ENCODE measurements at places on chromosomes 7 and 10.

GRCh38 chr10:114250236-114250635 is 11.2 kb downstream of the VWA2 start:
- no peak for DNase-seq

- no peak for DNase-seq
Measured at GRCh38 chr7:98286701-98287485, 5.4 kb downstream of the BRI3 start.

GRCh38 chr10:12656518-12657142 is 307.3 kb downstream of the CAMK1D start:
- no peak for DNase-seq

GRCh38 chr10:50334273-50334672 is 83.0 kb upstream of the ASAH2 start:
- no peak for DNase-seq

DNA sequence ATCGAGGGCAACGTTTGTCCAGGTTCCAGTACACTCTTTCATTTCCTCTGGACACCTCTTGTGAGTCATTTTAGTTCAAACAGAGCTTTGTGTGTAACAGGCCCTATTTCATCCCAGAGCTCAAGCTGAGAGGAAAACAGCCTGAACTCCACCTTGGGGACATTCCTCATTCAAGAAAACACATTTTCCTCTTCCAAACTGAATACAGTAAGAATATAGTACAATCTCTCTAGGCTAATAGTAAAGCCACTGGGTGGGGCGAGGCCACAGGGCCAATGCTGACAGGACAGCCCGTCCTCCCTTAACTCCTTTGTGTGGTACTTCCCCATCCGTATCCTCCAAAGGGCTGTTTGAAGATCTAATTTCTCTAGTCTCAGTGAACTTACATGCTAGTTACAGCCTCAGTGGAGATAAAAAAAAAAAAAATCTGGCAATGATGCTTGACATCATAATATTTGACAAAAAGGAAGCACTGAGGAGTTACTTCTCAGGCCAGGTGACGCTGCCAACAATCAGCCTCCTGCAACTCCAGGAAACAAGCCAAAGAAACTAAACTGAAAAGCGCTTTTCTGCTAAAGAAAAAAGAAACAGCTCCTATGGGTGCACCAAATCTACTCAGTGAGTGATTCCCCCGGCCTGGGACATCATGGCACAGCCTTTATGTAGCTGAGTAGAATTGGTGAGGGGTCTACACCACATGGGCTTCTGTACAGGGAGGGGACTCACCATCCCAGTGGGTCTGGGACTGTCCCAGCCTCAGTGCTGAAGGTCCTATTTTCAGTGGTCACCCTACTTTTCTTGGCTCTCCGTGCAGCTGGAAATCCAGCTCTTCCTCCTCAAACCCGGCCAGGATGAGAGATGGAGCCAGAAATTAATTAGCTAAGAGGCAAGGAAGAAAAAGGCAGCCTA is 238.2 kb upstream of the NEBL start:
- no peak for DNase-seq

DNA sequence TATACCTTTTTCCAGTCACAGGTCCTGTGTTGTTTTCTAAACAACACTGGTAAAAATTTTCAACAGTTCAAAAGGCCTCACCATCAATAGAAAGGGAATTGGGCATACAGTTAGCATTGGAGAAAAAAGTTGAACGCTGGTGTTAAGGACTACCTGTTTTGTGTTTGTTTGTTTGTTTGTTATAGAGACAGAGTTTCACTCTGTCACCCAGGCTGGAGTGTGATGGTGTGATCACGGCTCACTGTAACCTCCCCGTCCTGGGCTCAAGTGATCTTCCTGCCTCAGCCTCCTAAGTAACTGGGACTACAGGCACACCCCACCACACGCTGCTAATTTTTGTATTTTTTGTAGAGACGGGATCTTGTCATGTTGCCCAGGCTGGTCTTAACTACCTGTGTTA is 306.1 kb downstream of the PRPF18 start:
- DNase-seq: no peak

GRCh38 chr10:70771311-70772194 is 13.6 kb downstream of the TBATA start:
- no peak for DNase-seq

DNA sequence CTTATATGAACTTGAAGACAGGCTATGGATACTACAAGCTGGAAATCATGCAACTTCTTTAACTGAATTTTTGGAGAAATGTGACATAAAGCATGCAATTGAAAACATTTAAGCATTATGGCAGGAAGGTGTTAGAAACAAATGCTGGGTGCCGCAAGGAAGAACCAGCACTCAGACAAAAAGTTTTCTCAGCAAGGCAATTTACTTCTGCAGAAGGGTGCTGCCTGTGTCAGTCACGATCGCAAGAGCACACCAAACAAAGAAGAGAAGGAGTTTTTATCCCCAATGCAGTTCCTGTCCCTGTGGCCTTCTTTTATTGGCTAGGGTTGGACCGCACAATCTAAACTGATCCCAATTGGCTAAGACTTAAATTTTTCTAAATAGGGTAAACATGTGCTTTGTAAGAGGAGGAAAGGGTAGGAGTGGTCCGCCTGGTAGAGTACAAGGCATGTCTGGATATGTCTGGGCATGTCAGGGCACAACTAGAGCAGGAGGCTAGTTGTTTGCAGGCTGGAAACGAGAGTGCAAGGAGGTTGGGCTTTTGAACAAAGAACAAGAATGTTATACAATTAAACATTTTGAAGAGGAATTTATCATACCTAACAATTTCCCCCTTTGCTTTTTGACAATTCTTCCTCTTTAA is 109.6 kb upstream of the FAM3C start:
- no peak for DNase-seq

DNA sequence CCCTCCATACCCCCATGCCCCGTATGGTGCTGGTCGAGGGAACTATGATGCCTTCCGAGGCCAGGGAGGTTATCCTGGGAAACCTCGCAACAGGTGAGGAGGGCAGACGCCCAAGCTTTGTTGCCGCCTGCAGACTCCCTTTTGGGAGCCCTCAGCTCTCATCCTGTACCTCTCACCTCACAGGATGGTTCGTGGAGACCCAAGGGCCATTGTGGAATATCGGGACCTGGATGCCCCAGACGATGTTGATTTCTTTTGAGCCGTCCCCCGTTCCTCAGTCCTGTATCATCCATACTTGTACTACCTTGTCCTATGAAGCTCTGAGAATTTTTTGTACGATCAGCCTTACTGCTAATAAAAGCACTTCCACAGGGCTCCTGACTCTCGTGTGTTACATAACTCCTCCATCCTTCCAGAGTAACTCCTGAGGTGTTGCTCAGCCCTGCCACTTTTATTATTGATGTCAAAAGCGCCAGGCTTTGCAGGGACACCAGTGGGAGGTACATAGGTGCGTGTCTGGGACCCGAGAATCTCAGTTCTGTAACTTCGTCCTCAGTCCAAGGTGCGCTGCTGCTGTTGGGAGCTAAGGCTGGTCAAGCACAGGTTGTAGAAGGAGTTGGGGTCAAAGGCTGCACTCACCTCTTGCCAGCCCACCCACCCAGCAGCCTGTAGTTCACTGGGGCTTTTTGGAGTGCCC is 1.1 kb downstream of the UFSP1 start:
- no peak for DNase-seq

DNA sequence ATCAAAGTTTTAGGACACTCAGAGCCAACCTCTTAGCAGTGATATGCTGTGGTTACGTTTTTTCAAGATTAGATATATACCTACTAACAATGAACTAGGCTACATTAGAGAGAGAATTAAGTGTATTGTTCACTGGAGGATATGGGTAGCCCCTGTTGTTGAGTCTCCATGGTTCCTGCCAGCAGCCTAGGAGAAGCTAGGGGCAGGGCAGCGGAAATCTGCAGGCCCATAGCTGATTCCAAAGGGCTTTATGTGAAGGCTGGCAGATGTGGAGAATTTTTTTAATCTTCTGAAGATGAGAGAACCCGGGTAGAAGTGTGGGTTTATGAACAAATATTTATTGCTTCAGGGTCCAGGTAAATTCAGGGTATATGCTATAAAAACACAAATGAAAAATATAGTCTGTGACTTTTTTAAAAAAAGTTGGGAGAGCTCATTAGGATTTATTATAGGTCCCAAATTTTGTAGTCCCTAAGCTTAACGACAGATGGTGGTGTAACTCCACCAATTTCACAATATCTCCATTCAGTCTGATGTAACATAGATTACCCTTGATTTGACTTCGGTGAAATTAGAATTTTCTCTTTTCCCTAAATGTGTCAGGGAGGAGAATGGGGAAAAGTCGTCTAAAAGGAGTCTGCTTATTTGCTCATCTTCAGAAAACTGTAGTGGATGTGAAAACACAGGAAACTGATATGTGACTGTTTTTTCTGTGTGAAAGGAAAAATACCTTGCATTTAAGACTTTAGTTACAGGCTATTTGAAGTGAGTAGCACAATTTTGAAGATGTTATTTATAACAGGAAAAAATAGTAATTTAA is 163.0 kb upstream of the PPP1R3A start:
- DNase-seq: no peak

DNA sequence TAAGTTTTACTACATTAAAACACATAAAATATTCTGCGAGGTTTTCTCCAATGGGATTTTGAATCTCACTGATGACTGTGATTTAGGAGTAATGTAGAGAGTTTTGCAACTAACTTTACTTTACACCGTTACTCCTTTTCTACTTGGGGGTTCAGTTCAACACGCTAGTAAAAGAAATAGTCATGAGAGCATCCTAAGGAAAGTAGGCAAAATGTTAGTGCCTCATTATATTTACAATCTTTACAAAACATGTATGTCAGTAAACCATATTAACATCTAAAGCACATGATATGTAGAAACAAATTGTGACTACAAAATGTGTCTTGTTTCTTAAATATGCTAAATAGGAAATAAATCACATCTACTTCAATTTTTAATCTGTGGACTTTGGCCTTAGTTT is 6.0 kb downstream of the MEOX2 start:
- DNase-seq: no peak

DNA sequence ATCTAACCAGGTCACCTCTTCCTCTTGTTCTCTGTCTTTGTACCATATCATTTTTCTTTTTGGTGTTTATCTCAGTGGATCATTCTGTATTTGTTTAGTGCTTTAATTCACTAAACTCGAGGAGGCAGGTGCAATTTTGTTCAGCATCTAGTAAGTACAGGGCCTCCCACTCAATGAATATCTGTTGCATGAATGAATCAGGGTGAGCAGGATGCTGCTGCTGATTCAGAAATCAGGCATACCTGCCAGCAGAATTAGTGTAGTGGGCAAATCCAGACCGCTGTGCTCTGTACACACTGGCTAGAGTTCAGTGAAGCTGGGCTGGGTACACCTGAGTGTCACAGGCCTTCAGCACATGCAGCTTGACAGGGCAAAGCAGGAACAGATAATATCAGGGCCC is 511.9 kb downstream of the SUGCT start:
- DNase-seq: no peak

DNA sequence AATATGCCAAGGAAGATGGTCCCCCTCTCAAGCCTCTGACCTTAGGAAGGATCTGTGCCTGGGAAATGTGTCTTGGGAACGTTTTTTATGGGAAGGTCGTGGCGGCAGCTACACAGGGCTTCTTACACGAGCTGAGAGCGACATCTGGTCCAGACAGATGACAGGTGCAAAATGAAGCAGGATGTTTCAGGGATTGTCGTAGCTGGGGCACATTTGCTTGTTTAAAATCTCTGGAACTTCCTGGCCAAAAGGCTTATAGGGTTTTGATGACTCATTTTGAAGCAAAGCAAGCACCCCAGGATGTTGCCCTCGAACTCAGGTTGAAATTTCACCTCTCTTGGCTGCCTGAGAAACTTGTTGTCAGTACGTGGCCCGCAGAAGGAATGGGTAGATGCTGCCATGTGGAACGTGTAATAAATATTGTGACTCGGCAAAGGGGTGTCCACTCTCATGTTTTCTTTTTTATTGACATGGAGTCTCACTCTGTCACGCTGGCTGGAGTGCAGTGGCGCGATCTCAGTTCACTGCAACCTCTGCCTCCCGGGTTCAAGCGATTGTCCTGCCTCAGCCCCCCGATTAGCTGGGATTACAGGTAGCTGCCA is 117.5 kb downstream of the CAMK1D start:
- no peak for DNase-seq

DNA sequence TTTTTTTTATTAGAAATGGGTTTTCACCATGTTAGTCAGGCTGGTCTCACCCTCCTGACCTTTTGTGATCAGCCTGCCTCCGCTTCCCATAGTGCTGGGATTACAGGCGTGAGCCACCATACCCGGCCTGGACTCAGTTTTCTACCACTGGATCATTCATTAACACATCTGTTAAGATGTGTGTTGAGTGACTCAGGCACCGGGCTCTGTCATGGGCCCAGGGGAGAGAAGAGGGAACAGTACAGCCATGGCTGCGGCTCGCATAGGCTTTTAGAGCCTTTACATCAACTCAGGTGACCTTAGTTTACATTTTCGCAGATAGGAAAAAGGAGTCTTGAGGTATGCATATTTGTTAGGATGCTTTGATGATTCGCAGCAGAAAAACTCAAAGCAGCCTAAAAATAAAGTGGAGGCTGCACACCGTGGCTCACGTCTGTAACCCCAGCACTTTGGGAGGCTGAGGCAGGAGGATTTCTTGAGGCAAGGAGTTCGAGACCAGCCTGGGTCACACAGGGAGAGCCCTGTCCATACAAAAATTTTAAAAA is 3.1 kb upstream of the ARPC1B start:
- no peak for DNase-seq

GRCh38 chr7:150877536-150877935 is 25.2 kb downstream of the AOC1 start:
- no peak for DNase-seq

DNA sequence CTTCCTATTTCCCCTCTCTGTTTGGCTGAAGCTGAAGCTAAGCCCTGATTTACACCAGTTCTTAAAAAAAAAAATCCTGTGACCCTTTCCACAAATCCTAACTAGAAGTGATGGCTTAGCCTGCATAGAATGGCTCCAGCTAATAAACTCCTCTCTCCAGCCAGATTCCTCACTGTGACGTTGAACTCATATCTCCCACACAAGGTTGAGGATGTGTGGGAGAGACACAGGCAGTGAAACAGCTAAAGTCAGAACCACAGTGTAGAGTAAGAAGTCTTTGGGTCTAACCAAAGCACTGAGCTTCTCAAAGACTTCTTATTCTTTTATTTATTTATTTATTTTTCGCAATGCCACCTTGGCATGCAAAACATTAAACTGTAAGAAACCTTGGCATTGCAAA is 268.3 kb downstream of the SNX13 start:
- no peak for DNase-seq

DNA sequence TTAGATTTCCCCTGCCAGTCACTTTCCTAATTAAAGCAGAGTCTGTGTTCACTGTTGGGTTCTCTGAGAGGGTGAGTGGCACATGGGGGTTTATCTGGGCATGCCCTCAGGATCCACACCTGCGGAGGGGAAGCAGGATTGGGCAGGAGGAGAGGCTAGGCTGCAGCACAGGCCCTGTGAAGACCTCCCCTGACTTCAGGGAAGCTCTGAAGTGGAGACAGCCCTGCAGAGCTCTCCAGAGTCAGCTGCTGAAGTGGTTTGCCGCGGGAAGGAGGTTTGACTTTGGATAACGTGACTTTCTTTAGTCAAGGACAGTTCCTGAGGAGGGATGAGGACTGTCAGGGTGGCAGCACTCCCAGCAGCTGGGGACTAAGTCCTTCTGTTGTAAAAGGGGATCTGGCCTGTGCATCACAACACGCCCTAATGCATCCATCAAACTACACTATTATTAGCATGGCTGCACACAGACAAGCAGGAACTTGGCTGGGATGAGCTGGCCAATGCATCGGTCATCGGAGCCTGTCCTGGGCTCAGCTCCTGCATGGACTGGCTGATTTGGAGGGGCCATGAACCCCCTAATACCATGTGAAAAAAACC is 50.9 kb upstream of the LEP start:
- no peak for DNase-seq

All from NK-92 treated with Interleukin-12 subunit alpha and Interleukin-12 subunit beta, amount 100 ng/mL, for 24 hours (cell line).